ENCODE measurements at places on chromosomes 16 and 17.

GRCh38 chr16:50616386-50616785 lies 64.7 kb downstream of the SNX20 start:
- H3K27ac ChIP-seq, result peak overlapping the region; percentile 8
- H3K4me1 ChIP-seq, result peaks cover 46% of the 10 kb centered on the region
- peaks cover 6% of the 10 kb centered on the region for H3K27me3 ChIP-seq

GRCh38 chr17:1566505-1567199 lies 4.1 kb upstream of the PITPNA start:
- no peaks in the 10 kb centered on the region for H3K36me3 ChIP-seq
- H3K4me3 ChIP-seq, result no peak overlapping the region

- H3K4me3 ChIP-seq, result no peak overlapping the region
- H3K27me3 ChIP-seq, result peaks cover 11% of the 10 kb centered on the region
- peaks cover 5% of the 10 kb centered on the region for H3K36me3 ChIP-seq
- no peak for DNase-seq
- H3K4me1 ChIP-seq, result peaks cover 40% of the 10 kb centered on the region
Measured at GRCh38 chr17:46024590-46024989, 25.5 kb downstream of the STH start.

GRCh38 chr17:77530591-77530990 lies 389.8 kb downstream of the SEC14L1 start:
- peaks cover 9% of the 10 kb centered on the region for H3K36me3 ChIP-seq
- peaks cover 4% of the 10 kb centered on the region for H3K27me3 ChIP-seq
- no peak for DNase-seq
- H3K4me3 ChIP-seq, result no peak overlapping the region
- peaks cover 3% of the 10 kb centered on the region for H3K4me1 ChIP-seq

DNA sequence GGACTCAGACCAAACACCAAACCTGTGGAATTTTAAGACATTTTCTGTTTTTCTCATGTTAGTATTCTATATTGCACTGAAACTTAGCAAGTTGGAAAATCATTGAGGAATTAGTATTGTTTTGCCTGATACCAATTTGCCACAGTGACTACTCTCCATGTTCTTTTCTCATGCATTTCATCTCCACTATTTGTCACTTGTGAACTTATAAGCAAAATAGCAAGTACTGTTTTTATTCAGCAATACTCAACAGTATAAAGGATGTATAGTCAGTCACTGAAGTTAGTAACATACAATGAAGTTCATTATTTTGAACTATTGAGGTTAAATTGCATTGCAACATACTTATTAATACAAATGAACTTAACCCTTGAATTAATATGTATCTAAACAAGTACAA lies 5.8 kb upstream of the VPS35L start:
- no peak for DNase-seq
- H3K27ac ChIP-seq, result no peak overlapping the region
- no peaks in the 10 kb centered on the region for H3K4me1 ChIP-seq
- H3K27me3 ChIP-seq, result no peaks in the 10 kb centered on the region

All from glutamatergic neuron (in vitro differentiated cells).